T-cell (primary cell): ENCODE measurements at places on chromosomes 2 and 18.

DNA sequence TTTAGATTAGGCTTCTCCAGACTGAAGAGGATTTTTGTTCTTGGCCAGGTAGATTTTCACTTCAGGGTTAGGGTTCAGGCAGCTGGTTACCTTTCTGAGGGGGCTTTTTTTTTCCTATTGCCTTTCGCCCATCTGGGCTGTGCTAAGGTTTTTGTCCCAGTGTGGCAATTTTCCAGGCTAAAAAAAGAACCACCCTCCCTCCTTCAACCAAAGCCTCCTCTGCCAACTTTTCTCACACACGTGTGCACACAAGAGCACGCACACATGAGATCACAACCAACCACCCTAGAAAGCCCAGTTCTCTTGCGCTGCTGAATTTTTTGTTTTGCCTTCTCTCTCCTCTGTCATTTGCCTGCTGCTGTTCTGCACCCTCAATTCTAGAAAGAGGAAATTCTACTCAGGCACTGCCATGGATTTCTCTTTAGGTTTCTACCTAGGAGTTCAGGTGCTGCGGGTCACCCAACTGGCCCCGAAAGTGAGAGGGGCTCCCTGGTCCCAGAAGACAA lies 8.5 kb upstream of the CXCR4 start:
- DNase-seq, result no peak

DNA sequence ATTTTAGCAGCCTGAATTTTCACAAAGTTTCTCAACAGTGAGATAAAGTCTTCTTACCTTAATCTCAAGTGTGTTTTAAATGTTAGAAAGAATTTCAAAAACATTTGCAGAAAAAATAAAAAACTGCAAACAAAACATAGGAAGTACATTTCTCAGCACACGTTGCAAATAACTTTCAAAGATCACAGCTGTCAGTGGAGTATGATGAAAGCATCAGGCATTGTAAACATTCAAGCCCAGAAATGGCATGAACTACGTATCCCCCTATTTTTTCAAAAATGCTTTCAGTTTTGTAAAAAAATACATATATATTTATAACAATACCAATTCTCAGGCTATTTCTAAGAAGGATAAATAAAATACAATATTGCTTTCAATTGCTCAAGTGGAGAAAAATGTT lies 320.6 kb upstream of the TFPI start:
- no peak for DNase-seq

DNA sequence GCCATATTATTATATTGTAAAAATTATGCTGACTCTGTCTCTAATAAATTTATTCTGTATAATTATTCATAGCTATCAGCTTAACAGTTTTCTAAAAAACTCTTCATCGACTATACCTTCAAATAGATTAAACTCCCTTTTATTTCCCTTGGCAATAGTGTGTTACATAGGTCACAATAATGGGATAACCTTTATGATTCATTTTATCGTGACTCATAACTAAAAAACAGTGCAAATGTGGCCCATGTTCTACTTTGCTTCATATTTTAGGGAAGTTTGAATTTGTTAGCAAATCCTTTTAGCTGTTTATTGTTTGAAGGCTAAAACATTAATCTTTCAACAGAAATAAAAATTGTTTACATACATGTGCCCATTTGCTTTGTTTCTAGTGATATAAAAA lies 783.2 kb upstream of the CDH2 start:
- no peak for DNase-seq

DNA sequence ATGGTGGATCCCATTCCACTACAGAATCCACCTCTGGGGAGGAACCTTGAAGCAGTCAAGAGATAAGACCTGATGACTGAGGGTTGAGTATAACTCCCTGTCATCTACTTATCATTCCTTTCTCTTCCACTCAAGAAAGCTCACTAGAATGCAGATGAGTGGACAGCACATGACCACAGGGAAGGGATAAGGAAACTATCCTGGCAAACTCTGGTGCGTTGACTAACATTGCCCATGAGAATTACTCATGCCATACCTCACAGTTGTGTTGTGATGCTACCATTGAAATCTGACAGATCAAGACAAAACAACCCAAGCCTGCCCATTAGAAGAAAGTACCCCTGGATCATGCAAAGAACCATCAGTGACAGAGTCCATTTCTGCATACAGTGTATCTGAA lies 26.5 kb downstream of the SLC16A14 start:
- no peak for DNase-seq

DNA sequence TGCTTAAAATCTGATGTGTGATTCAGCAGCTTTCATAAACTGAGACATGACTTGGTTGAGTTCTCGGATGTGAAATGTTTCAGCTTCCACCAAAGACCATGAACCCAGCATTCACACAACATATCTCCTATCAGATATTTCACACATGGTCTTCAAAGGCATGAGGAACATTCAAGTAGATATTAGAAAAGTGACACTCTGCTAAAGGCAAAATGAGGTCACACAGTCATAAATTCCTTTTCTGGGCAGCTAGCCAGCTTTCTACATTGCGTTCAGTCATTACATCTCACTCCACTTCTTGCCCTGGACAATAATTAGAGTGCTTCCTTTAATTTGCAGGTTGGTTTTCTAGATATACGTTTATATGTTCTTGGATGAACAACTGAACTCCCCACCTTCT lies 96.7 kb downstream of the GAREM1 start:
- DNase-seq, result no peak

- DNase-seq, result peak; percentile 48
Observed at GRCh38 chr2:96264656-96265348, 995 bp downstream of the TMEM127 start.
